ENCODE measurements at places on chromosomes 12 and 14.

DNA sequence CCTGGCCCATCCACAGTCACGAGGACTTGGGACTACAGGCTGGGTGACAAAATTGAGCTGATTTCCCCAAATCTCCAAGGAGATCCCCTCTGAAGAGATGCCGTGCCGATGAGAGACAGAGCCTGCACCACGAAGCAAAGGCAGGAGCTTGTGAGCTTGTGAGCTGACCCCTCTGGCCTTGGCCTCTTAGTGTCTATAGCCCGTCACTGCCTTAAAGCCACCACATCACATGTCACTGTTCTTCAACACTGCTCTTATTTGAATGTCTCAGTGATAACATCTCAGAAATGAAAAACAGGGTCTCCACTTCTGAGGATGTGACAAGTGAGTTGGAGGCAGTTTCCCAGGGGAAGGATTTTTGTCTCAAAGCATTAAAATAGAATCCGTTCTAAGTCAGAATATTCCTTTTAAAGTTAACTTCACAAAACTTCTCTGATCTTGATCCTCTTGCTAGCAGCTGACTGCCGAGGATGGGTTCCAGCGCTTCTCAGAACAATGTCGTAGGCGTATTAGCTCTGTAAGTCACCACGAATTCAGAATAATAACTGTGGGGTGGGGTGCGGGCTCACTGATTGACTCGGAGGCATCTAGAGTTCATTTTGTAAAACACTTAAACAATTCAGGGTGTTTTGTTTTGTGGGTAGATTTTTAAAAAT lies 37.5 kb downstream of the CHST11 start:
- DNase-seq = no peak

DNA sequence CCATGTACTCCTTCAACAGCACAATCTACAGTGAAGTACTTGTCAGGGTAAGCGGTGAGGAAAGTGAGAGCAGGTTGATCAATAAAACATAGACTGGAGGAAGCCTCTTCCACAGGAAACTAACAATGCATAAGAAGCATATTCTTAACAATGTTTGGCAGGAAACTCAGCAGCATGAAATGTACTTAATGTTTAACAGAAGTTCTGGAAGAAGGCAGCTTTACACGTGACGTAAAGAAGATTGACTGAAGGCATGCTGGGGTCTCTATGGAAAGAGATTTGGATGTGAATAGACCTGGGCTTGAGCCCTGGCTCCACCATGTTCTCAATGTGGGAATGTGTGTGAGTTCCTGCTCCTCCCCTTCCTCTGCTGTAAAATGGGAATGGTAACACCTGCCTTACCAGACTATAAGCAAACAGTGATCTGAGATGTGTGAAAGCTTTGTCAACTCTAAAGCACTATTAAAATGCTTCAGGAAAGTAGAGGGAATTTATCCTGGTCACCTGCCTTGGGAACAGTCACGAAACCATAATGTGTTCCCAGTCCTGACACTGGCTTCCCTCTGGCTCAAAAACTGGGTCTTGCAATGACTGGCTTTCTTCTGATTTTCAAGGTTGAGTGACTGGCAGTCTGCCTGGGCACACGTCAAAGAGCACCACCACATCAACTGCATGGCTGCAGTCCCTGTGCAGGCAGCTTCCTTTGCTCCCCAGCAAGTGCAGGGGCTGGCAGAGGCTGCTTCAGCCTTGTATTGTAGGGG lies 384.6 kb downstream of the APAF1 start:
- DNase-seq = no peak

DNA sequence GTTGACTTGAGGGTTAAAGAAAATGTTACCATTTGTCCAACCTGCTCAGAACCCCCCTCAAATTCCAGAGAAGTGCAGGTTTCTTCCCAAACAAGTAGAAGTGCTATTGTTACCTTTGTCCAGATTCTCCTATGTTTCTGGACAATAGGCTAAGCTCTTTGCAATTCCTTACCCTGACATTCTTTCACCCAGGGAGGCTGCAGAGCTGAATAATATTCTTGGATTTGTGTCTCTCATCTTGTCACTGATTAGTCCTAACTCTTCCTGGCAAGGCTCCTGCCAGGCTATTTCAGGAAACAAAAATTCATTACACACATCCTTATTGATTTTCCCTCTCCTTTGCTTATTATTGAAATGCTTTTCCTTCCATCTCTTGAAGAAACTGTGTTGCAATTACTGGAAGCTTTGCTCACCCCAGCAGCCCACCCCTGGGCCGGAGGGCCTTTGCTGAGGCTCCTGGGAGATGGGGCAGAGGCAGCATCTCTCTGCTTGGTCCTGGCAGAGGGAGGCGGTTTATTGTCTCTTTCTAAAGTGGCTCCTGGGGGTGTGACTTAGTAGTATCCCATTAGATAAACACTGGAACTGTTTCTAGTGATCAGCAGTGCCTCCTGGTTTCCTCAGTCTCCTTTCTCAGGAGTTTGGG lies 207.5 kb upstream of the PELI2 start:
- DNase-seq = no peak

- DNase-seq = no peak
Observed at GRCh38 chr14:96514694-96515093, 12.5 kb downstream of the PAPOLA start.

DNA sequence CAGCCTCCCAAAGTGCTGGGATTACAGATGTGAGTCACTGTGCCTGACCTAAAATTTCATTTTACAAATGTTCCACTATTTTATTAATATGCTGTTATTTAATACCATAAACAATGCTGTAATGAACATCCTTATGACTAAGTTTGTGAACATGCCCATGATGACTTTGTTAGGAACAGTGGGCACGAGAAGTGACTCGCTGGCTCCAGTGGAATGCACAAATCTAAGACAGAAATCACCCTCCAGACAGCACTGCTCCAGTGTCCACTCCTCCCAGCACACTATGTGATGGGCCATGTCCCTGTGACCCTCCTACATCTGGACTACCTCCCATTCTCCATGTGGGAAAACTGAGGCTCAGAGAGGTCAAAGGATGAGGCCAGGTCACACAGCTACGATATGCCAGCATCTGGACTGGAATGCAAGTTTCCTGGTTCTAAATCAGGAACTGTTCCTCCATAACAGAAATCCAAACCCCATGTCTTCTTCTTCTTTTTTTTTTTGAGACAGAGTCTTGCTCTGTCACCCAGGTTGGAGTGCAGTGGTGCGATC lies 57.9 kb downstream of the GPR68 start:
- DNase-seq = no peak

DNA sequence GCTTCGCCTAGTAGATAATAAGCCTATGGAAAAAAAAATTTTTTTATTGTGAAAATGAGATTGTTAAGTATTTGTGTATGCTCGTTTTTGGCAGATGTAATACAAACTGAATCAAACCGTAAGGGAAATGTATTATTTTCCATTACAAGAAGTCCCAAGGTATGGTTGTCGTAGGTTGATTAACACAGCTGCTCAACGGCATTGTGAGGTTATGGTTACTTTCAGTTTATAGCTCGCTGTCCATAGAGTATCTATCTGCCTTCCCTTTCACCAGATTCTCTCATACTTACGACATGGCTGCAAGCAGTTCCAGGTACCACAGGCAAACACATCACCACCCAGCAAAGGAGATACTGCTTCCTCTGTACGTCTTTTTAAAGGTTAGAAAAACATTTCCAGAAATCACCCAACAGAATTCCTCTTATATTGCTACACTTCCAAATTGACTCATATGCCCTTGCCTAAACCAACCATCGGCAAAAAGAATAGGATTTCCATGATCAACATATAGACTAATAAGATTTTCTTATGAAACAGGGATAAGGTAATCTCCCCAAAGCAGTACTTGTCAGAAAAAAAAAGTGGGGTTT lies 338.6 kb downstream of the SYT1 start:
- DNase-seq = no peak

DNA sequence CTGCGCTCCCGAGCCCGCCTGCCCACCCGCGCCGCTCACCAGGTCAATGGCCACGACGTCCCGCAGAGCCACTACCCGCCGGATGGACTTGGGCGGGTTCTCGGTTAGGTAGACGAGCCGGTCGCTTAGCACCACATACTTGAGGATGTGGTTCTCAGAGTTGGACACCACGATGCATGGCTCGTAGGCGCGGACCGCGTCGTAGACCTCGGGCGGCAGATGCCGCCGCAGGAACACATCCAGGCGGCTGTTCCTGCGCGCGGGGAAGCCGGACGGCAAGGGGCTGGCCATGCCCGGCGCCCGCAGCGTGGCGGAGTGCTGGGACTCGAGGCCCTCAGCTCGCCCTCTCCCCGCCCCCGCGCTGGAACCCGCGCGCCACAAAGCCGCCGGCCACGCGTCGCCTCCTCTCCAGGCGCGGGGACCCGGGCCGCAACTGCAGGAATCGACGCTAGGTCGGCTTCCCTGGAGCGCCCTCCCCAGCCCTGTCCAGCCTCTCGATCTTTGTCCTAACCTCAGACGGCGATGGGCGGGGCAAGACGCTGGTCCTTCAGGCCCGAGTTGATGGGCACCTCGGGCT lies at the start of gene C12orf56:
TSS of gene C12orf56 (minus strand) at position 484 of the 577 bp plus-strand sequence. CDS start at position 291, 193 bp downstream.
- no peak for DNase-seq

DNA sequence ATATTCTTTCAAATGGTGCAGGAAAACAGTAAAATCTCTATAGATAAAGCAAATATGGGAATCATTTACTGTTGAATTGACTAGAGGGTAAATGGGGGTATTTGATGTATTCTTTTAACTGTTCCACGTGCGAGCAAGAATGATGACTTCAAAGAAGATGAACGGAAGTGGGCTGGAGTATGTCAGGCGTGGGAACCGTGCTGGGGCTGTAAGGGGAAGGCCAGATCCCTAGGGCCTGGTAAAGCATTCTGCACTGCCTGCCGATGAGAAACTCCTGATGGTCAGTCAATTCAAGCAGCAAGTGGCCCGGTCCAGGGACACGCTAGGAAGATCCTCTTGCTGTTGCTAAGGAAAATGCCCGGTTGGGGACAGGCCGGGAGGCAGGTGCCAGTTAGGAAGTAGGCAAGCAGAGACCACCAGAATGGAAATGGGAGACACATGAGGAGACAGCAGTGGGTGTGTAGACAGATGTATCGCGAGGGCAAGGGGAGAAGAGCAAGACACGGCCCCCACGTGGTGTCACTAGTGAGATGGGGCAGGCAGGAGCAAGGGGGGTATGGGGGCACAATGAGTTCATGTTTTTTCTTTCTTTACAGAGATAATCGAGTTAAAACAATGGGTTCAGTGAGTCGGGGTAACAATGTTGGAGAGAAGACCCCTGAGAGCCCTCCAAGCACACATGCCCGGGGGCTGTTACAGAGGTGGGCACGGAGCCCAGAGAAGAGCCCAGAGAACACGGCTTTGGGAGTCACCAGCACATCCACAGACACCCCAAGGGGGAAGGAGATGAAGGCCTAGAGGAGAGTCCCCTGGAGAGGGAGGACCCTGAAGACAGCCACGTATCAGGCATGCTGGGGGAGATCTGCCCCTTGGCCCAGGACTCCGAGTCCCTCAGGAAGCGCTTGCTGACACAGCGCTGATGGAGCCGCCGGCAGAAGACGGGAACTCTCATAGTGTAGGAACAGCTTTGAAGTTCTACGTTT lies 37.2 kb downstream of the FBXO21 start:
- no peak for DNase-seq

- no peak for DNase-seq
Observed at GRCh38 chr14:28412077-28412476, 354.5 kb upstream of the FOXG1 start.

- DNase-seq = no peak
Observed at GRCh38 chr12:11827091-11828061, 177.9 kb downstream of the ETV6 start.

GRCh38 chr14:25396128-25396527 lies 346.2 kb upstream of the STXBP6 start:
- DNase-seq = no peak

- no peak for DNase-seq
Observed at GRCh38 chr12:127981875-127982274, 285.1 kb upstream of the TMEM132C start.

DNA sequence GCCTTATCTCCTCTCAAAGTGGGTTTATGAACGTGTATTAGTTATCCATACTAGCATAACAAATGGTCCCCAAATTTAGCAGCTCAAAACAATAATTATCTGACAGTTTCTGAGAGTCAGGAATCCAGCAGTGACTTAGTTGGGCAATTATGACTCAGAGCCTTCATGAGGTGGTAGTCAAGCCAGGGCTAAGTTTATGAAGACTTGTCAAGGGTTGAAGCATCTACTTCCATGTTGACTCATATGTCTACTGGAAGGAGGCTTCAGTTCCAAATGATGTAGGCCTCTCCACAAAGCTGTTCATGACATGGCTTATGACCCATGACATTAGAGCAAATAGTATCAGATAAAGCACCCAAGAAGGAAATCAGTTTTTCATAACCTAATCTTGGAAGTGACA lies 73.2 kb downstream of the IPO8 start:
- DNase-seq = no peak

DNA sequence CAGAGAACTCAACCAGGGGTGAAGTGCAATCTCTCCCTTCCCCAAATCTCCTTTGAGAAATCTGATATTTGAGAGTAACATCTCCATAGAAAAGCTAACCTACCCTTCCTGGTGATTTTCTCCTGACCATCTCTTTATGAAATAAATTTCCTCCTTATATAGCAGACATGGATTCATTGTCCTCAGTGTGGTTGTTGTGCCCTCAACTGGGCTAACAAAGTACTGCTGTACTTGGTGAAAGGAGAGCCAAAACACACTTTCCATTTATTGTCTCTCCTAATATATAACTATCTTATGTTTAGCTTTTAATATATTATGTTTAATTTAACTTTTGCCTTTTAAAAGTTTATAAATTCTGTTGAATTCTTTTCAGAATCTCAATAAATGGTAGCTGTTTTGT lies 65.1 kb upstream of the SLCO1B1 start:
- DNase-seq = no peak

DNA sequence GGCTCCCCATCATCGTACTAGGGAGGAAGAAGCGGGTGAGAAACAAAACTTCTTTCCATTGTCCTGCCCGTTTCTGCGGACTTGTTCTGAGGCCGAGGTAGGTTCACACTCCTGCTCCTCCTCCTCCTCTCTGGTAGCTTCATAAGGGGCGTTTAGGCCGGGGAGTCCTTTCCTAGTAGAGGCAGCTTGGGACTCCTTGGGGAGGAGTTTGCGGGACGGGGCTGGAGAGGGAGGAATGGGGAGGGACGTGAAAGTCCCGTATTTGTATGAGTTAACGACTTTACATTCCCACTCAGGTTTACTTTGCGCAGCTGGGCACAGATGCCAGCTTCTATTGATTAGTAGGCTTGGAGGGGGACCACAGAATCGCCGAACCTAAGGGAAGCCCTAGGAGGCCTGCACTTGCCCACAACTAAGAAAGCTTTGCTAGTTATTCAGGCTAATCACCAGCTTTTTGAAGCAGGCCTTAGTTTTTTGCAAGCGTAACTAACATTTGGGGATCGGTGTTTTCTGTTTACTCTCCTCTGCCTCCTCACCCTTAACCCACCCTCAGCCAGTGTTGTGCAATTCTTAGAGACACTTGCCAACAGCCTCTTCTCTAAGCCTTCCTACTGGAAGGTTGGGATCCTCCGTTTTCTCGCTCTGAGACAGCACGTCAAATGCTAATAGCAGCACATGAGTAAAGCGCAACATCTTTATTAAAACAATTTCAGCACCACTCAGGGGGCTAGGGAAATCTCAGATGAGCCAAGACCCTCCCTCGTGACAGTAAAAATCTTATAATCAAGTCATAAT lies 499 bp downstream of the RNASE4 start:
- DNase-seq = no peak

- peak; percentile 39 for DNase-seq
Observed at GRCh38 chr12:109428037-109428629, 49.0 kb downstream of the KCTD10 start.
